ENCODE measurements at places on chromosomes 4 and X.

DNA sequence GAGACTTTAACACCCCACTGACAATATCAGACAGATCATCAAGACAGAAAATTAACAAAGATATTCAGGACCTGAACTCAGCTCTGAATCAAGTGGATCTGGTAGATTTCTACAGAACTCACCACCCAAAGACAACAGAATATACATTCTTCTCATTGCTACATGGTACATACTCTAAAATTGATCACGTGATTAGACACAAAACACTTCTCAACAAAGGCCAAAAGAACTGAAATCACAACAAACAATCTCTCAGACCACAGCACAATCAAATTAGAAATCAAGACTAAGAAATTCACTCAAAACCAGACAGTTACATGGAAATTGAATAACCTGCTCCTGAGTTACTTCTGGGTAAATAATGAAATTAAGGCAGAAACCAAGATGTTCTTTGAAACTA lies 49.6 kb downstream of the DACH2 start:
- DNase-seq: no peak

DNA sequence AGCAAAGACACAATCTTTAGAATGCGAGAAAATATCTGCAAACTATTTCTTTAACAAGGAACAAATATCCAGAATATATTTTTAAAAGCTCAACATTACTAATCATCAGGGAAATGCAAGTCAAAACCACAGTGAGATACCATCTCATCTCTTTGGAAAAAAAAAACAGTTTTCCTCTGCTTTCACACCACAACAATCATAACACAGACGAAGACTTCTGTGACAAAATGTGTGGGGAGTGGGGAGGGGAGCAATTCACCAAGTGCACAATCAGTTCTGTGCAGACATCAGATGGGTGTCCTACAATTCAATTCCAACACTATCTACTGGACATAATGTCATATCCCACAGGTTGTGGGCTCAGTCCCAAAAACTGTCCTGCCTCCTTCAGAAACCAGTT lies 293.2 kb upstream of the SLC7A11 start:
- DNase-seq: peak; percentile 46

GRCh38 chr4:154984148-154984547 lies 203.1 kb downstream of the RBM46 start:
- DNase-seq: no peak

DNA sequence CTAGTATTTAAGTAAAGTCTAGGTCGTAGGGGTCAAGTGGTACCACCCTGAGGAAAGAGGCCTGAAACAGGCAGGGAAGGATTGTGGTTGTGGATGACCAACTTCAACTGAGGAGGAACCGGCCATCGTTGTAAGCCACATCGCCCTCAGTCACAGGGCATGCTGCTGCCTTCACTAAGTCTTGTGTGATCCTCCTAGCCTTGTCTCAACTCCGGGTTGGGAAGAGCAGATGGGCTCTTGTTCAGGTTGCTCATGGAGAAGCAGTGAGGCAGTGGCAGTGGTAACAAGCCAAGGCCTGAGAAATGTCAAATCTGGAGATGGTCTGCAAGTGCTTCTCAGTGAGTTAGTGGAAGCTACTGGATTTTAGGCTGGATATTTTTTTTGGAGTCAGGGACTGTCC lies 22.8 kb upstream of the NKX3-2 start:
- DNase-seq: no peak

DNA sequence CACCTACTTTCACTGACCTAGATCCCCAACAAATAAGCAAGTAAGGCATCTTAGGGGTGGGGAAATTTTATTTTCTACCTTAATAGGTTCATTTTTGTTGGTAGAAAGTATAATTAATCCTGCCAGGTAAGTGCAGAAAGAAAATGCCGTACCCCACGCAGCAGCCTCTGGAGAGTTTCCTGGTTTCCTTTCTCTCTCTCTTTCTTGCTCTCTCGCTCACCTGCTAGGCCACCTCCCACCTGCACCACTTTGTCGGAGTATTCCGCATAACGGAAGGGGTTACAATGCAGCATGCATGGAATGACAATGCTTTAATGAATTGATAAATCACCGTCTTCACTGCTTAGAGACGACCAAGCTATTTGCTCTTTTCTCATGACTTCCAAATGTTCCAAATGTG lies 101.0 kb downstream of the SCD5 start:
- DNase-seq: no peak

GRCh38 chr4:8050555-8051206 lies 107.9 kb downstream of the ABLIM2 start:
- no peak for DNase-seq
